A172 (cell line): ENCODE measurements at places on chromosomes 7 and 10.

DNA sequence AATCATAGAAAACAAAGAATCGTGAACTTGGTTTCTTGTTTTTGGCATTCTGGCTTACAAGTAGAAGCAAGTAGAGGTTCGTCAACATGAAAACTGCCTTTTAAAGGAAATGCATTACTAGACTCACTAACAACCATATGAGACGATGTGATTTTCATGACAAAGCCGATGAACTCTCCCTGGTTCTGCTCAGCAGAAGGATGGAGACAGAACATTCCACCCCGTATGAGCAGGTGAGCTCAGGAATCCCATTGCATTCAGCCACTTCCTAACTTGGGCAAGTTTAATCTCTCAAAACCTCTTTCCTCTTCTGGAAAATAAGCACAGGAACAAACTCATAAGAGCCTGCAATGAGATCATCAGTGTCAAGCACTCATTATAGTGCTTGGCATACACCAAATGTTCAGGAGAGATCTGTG is 57.4 kb upstream of the SVIL start:
- peak; percentile 23 for DNase-seq

GRCh38 chr7:66668112-66668511 is 39.4 kb downstream of the KCTD7 start:
- no peak for DNase-seq

DNA sequence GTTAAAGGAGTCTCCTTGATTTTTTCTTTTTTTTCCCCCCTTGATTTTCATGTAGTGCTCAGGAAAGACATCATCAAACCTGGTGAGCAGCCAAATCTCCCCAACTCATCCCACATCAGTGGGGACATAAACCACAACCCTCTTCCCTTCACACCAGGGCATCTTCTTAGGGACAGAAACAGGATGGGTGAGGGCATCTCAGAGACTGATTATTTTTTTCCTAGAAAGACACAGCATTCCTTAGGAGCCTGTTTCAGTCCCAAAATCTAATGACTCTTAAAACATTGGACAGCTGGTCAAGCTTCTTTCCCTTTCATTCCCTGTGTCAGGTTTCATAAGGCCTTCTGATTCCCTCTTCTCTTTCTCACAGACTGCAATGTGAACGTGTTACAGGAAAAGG is 31.5 kb upstream of the GSAP start:
- DNase-seq, result no peak

DNA sequence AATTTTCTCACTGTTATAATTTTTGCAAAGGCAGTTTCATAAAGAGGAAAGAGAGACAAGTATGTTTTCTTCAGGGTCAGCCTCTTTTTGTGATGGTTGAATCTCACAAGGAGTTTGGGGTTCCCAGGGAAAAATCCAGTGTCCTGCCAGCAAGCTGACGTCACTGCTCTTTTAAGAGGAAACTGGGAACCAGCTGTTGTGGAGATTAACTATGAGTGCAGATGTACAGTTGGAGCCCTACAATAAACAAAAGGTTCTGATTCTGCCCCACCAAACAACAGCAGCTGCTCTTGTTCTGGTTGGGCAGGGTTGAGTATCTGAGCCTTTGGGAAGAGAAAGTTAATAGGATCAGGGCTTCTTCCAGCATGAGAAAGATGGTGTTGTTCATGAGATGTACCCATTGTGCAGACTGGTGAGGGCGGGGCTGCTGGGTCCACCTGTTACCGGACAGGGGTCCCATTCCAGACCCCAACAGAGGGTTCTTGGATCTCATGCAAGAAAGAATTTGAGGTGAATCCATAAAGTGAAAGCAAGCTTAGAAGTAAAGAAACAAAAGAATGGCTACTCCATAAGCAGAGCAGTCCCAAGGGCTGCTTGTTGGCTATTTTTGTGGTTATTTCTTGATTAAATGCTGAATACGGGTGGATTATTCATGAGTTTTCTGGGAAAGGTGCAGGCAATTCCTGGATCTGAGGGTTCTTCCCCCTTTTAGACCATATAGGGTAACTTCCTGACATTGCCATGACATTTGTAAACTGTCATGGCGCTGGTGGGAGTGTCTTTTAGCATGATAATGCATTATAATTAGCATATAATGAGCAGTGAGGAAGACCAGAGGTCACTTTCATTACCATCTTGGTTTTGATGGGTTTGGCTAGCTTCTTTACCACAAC is 12.5 kb downstream of the PRF1 start:
- no peak for DNase-seq

- DNase-seq, result no peak
Observed at GRCh38 chr10:7587168-7587864, 79.5 kb downstream of the ITIH5 start.

GRCh38 chr10:22999942-23000341 is 72.1 kb downstream of the ARMC3 start:
- no peak for DNase-seq

GRCh38 chr10:33012306-33012705 is 54.3 kb upstream of the ITGB1 start:
- no peak for DNase-seq

GRCh38 chr7:100964630-100965029 is 4.7 kb upstream of the MUC12 start:
- DNase-seq, result no peak

GRCh38 chr10:132866601-132867381 is 75.6 kb downstream of the CFAP46 start:
- DNase-seq, result no peak

DNA sequence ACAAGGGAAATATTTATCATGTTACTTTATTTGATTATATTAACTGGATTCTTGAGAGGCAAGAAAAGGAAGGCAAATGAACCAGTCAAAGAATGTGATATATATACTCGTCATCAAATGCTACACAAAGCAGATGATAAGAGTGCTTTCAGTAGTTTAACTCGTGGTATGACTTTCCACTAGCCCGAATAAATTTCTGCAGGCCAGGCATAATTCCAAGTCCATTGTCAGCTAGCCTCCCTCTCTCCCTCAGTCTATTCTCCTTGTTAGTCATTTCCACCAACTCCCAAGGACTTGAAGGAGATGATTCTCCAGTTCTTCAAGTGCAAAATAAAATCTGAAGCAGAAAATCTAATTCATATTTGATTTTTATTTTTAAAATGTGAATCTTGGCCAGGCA is 190.5 kb downstream of the GLI3 start:
- DNase-seq, result no peak

DNA sequence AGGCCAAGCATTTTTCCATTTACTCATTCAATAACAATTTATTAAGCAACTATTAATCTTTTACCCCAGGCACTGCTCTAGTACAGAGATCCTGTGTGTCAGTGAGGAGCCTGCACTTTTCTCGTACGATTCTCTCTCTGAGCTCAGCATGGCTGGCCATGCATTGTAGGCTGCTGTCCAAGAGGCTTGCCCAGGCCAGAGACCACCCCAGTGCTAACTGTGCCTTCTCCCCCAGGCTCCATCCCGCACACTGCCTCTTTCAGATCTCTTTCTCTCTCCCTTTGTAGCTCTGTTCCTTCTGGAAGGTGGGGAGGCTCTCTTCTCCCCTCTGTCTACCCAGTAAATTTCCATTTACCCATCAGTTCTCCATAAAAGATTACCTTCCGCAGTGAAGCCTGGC is 101.0 kb upstream of the IKZF1 start:
- DNase-seq, result no peak

GRCh38 chr7:131327049-131327625 is 539 bp upstream of the MKLN1 start:
- peak; percentile 62 for DNase-seq

DNA sequence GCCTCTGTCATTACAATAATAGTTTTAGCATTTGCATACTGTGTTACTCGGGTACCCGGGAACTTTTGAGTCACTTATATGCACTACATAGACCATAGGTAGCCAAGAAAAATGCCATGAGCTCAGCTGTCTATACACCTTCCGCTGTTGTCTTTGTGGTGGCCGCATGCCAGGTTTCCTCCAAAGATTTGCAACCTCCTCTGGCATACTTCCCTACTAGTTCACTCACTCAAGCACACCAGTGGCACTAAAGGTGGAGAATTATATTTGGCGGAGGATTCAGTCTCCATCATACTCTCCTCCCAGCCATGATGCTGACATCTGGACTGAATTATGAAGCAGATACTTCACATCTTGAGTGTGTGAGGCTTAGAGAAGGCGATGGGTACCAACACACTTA is 35.6 kb upstream of the GRB10 start:
- no peak for DNase-seq

- DNase-seq, result no peak
Observed at GRCh38 chr7:30223896-30224295, 60.5 kb upstream of the ZNRF2 start.

DNA sequence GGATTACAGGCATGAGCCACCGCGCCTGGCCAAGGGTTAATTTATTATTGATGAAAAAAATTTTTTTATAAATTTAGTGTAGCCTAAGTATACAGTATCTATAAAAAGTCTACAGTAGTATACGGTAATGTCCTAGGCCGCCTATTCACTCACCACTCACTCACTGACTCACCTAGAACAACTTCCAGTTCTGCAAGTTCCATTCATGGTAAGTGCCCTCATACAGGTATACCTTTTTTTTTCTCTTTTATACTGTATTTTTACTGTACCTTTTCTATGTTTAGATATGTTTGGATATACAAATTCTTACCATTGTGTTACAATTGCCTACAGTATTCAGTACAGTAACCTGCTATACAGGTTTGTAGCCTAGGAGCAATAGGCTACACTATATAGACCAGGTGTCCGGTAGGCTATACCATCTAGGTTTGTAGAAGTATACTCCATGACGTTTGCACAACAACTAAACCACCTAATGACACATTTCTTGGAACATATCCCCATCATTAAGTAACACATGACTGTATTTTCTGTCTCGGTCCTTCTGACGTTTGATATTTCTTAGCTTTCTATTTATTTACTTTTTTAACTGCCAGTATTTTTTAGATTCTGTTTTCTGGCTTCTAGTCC is 23.4 kb downstream of the IRF5 start:
- DNase-seq, result no peak

DNA sequence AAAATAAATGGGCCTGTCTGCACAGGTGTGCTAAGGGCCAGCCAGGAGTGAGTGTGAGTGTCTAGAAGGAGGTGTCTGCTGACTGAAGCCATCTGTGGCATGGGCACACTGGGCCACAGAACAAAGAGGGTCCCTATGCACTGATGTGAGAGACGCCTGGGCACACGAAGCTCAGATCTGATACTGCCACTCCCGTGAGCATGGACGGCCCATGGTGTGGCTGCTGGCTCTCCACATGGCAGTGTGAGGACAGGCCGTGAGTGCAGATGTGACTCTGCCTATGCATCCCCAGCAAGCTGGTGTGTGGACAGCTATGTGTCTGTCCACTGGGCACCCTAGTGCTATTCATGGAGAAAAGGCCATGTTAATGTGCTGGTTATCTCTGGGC is 12.8 kb upstream of the MYL7 start:
- DNase-seq, result no peak

- DNase-seq, result peak; percentile 54
Observed at GRCh38 chr7:47782022-47782421, 166.2 kb downstream of the PKD1L1 start.

GRCh38 chr10:15370212-15370855 is 755 bp downstream of the FAM171A1 start:
- no peak for DNase-seq

DNA sequence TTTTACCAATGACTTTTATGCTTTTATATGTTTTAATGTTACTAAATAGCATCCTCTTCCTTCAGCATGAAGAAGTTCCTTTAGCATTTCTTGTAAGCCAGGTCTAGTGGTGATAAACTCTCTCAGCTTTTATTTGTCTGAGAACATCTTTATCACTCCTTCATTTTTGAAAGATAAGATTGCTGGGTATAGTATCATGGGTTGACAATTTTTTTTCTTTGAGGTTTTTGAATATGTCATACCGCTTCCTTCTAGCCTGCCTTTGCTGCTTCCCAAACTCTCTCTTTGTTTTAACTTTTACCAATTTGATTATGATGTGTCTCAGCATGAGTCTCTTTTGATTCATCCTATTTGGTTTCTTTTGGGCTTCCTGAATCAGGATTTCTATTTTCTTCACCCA is 108.2 kb upstream of the KAT6B start:
- no peak for DNase-seq

GRCh38 chr7:100675105-100675451 is 1.5 kb downstream of the GNB2 start:
- no peak for DNase-seq

- DNase-seq, result no peak
Observed at GRCh38 chr10:437698-438490, 251.6 kb downstream of the DIP2C start.

DNA sequence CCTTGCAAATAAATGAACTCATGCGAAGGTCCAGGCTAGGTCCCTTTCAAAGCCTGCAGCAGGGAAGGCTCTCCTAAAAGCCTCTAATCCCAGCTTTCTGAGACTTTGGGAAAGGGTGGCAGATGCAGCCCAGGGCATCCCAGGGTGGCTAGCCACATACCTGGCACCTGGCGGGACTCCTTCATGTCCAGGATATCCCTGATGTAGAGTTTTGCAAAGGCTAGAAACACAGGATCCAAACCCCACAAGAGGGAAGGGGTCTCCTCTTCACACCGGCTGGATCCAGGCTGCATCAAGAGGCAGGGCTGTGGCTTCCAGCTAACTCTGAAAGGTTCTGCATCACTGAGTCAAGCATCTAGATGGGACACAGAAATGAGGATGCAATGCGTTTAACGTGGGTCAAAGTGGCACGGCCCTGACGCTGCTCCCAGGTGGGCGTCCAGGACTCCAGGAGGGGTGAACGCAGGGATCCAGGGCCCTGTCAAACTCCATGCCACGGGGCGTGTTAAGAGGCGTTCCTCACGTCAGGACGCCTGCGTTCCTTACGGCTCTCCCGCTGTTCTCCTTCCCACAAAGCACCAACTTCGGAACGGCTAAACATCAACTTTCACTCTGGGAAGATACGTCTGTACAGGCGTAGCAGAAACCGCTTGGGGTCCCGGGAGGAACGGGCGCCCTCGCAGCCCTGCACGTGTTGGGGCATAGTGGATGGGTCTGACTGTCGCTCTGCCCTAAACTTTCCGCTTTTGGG is 507 bp downstream of the STN1 start:
- DNase-seq, result no peak

GRCh38 chr7:29009947-29010346 is 51.8 kb upstream of the TRIL start:
- no peak for DNase-seq

DNA sequence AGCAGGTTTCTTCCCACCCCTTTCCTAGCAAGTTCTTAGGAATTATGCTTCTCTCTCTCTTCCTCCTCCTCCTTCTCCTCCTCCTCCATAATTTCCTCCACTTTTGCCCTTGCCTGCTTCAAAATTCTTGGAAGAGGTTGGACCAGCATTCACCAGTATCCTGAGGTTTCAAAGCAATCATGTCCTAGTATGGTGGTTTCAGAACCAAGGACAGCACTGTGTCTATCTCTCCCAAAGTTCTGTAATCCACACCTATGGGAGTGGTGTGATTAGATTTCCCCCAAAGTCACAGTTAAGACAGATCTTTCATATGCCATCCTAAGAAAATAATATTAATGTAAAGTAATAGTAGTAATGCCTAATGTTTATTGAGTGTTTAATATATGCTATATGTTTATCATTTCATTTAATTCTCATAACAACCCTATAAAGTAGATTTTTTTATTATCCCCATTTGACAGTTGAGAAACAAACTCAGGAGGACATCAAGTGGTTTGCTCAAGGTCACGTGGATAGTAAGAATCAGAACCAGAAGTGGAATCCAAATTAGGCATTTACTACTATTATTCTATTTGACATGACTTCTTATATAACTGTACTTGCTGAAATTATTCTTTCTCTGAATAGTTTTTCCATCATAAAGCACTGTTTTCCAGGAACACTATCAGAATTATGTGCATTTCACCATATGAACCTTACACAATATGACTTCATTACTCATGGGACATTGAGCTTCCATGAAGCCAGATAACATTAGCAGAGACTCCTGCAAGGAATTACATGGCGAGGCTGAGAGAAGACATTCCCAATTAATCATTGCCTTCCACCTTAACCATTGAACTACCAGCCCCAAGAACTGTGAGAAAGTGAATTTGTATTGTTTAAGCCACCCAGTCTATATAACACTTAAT is 91.4 kb downstream of the IPMK start:
- peak; percentile 44 for DNase-seq
